ENCODE measurements at places on chromosomes 7 and 10.

DNA sequence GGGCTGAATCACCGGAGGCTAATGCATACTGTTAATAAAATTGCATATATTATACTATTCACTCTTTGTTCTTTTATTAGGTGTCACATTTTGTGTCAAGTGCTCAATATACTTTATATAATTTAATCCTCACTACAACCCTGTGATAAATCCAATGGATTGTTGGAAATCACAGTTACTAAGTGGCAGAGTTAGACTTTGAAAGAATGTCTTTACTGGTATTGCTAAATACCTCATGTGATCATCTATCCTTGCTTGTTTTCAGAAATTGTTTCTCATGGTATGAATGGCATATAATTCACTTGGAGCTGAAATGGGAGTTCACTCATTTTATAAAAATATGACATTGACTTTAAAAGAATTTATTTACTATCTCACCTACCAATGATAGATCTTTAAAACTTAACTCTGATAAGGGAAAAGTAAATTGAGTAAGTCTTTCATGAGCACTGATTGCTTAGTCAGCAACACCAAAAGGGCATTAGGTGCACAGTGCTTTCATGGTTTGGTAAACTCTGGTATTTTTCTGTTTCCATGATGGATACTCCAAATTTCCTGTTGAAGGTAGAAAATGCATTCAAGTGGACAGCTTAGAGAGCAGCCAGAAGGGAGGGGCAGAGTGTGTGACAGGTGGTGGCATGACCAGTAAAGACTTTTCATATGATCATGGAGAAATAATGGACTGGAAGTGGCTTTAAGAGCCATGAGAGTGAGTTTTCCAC lies 22.6 kb downstream of the ENKUR start:
- no peak for DNase-seq

- no peak for DNase-seq
Observed at GRCh38 chr10:94094540-94094939, 100.8 kb downstream of the PLCE1 start.

- no peak for DNase-seq
Observed at GRCh38 chr10:115063701-115064658, 29.2 kb upstream of the ATRNL1 start.

DNA sequence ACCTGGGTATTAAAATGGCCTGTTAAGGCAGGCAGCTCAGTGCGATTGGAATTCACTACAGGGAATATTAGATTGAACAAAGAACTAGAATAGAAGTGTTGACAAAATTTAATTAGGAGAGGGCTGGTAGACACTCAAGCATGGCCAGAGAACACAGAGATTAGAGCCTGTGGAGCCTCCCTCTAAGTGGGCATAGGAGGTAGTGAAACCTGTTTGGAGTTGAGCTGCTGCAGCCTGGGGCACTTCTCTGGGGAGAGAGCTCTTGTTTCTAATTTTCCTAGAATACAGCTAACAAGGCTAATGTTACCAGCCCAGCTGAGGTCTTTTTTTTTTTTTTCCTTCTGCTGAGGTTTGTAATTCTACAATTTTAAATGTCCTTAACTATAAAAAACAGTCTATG lies 46.4 kb downstream of the TMEM168 start:
- no peak for DNase-seq

GRCh38 chr10:66167816-66168215 lies 758.0 kb upstream of the LRRTM3 start:
- DNase-seq = no peak

GRCh38 chr7:50681432-50682045 lies 101.2 kb downstream of the GRB10 start:
- DNase-seq = no peak

DNA sequence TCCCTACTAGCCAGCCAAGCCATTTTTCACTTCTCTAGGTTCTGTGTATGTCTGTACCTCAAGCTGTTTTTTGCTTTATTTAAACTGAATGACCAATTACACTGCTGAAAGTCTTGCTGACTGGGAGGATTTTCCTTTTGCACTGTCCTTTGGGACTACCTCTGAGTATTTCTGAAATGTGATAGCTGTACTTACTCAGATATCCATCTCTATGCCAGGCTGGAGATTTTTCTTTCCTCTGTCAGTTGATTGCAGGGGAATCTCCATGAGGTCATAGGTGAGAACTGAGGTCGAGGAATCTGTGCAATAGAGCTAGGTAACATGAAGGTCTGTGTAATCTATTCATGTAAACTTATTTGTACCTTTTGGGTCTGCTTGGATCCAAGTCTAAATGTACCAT lies 38.9 kb upstream of the ANKRD1 start:
- no peak for DNase-seq

Data from CD4-positive, alpha-beta T cell treated with Interleukin-6 at 100 ng/mL for 8 hours (primary cell).